Globus pallidus (tissue), 1 donor: ENCODE measurements at places on chromosomes 4 and X.
A peak's percentile ranks its signal among the peaks of the same experiment; 100 is the strongest.

DNA sequence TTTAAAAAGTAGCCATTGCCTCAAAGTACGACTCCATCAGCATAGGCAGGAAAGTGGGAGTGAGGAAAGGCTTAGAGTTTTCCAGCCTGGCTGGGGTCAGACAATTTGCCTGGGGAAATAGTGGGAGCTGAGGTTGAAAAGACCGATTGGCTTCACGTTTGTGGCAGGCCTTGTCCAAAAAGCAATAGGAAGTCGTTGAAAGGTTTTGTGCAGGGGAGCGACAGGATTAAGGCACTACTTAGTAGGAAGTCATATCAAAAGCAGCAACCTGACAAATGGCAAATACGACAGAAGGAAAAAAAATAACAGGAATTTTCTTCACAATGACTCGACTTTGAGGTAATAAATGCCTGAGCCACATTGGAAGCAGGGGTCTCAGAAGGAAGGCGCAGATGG is 691 bp upstream of the EREG start:
- DNase-seq, result no peak

GRCh38 chr4:25029479-25030276 is 1.1 kb downstream of the LGI2 start:
- no peak for DNase-seq

GRCh38 chr4:109511414-109511813 is 48.6 kb upstream of the MCUB start:
- DNase-seq, result no peak

DNA sequence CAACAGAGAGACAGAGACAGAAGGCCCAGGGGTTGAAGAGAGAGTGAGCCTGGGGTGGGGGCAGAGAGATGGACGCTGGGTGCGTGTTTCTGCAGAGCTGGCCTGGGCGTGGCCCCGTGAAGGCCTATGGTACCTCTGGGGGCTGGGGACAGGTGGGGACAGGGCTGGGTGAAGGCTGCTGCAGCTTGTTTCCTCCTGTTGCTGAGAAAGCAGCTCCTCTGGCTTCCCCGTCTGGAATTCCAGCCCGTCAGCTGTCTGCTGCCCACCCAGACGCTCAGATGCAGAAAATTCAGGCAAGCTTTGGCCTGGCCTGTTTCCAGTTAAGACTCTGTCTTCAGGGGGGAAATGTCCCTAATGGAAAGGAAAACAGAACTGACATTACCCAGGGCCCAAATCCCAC is 76.8 kb upstream of the PSAPL1 start:
- DNase-seq, result no peak

- DNase-seq, result peak; percentile 30
Observed at GRCh38 chr4:113759696-113760093, 1.8 kb downstream of the CAMK2D start.

DNA sequence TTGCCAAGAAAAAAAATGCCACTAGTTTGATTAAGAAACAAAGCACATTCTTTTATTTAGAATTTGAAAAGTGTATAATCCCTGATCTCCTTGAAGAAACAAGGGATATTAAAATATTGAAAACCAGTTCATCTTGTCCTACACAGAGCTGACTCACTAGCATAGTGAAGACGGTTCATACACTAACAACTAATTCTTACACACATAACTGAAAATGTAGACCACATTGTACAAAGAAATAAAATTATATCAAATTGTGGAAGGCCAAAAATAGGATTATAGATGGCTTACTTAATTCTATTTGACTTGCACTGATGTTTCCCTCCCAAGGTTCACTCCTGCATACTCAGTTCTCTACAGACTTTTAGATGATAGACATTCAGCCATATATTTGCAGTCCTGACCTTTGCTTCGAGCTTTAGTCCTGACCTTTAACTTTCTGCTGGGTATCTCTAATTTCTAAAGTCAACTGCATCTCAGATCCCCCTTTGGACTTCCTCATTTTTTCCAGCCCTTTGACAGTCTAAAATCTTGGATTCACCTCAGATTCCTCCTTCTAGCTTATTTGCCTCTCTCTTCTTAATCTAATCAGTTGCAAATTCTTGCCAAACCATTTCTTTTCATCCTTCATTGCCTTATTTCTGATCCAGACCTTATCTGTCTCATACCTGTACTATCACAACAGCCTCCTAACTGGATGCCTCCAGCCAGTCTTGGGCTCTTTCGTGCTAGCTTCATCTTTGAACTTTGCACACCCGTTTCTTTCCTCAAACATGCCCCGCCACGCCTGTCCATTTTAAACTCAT is 4.5 kb upstream of the WWC2 start:
- DNase-seq, result no peak

DNA sequence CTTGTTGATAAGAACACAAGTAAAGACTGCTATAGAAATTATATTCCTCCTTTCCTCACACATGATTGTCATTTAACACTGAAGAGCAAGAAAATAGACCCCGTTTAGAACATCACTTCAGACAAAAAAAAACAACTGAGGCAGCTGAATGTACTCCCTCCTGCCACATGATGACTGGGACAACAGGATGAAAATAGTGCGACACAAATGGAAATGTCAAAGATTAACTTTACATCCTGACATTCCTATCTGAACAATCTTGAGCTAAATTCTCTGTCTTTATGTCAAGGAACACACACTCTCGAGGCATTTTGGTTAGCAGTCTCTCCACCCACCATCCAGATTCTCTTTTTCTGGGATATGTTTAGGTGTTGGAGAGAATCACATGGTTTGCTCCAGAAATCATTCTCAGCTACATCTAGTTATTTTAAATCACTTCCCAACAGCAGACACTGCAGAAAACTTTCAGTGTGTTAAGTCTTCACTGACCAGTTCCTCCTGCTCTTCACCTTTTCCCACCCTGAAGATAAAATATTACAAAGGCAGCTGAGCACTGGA is 16.3 kb upstream of the KCNIP4 start:
- DNase-seq, result no peak

- DNase-seq, result no peak
Observed at GRCh38 chr4:72348701-72349100, 220.3 kb downstream of the ADAMTS3 start.

DNA sequence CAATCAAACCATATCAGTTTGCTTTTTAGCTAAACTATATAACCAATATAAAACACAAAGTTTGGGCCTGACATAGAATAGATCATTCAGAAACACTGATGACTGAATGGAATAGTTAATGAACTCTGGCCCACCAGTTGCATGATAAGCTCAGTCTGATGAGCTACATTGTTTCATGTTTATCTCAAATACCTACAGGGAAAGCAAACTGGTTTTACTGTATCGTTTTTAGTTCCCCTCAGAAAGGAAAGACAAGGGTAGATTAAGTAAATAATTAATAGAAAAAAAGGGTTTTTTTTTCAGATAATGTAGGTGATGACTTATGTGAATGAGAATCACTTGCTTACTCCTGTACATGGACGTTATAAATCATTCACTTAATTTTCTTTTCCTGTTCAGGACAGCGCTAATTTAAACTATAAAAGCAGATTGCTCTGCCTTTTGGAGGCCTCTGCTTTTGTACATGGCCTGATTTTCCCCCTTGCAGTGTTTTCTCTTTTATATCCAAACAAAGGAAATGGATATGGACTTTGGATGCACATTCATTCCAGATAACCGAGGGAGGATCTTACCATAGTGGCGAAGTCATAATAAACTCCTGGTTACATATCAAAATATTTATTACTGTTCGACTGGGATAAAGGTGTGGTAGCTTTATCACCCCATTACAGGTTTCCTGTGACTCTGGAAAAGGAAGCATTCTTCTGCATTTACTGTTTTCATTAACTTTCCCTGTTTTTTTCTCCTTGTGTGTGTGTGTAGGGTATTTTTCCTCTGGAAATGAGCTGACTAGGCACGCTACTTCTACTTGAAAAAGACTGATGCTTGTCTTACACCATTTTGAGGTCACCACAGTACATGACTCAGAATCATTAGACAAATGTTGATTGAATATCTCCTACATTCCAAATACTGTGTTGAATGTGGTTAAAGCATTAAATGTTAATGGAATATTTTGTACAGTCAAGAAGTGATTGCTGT is 373.1 kb upstream of the HS3ST1 start:
- DNase-seq, result no peak

DNA sequence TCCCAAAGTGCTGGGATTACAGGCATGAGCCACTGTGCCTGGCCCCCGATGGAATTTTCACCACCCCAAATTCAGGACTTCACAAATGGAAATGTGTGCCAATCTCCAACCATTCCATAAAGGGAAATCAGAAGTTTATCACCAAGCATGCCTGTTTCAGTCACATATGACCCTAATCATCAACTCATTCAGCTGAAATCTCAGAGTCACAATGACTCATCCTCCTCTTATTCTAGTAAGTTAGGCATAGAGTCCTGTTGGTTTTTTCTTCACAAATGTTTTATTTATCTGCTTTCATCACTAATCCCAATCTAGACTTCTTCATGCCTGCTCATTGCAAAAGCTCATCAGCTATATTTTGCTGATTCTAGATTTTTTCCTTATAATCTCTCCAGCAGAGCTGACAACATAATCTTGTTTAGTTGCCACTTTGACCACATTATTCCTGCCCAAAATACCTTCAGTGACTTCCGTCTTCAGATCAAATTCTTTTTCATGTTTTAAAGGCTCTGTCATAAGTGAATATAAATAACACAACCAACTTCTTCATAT is 83.3 kb downstream of the SLC7A11 start:
- DNase-seq, result no peak

- no peak for DNase-seq
Observed at GRCh38 chr4:24720436-24720835, 74.9 kb upstream of the SOD3 start.

DNA sequence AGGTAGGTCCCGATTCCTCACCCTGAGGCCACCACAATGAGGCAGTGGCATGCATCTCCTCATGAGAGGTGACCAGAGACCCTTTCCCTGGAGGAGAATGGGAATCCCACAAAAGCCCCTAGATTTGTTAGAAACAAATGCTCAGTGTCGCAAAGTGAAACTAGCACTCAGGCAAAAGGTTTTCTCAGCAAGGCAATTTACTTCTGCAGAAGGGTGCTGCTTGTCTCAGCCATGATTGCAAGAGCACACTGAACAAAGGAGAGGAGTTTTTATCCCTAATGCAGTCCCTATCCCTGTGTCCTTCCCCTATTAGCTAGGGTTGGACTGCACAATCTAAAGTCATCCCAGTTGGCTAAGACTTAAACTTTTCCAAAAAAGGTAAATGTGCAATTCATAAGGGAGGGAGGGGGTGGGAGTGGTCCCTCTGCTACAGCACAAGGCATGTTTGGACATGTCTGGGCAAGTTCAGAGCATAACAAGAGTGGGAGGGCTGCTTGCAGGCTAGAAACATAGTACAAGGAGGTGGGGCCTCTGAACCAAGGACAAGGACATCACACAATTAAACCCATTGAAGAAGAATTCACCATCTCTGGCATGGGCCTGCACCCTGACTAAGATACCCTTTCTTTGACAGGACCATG is 185.3 kb downstream of the CCNG2 start:
- no peak for DNase-seq

- peak; percentile 15 for DNase-seq
Observed at GRCh38 chr4:898869-899555, 33.1 kb downstream of the GAK start.

- no peak for DNase-seq
Observed at GRCh38 chr4:87981486-87981885, 6.0 kb downstream of the SPP1 start.

- DNase-seq, result no peak
Observed at GRCh38 chr4:38769857-38770256, 12.9 kb downstream of the TLR10 start.

- DNase-seq, result no peak
Observed at GRCh38 chr4:185920171-185920570, 108.2 kb upstream of the SORBS2 start.

DNA sequence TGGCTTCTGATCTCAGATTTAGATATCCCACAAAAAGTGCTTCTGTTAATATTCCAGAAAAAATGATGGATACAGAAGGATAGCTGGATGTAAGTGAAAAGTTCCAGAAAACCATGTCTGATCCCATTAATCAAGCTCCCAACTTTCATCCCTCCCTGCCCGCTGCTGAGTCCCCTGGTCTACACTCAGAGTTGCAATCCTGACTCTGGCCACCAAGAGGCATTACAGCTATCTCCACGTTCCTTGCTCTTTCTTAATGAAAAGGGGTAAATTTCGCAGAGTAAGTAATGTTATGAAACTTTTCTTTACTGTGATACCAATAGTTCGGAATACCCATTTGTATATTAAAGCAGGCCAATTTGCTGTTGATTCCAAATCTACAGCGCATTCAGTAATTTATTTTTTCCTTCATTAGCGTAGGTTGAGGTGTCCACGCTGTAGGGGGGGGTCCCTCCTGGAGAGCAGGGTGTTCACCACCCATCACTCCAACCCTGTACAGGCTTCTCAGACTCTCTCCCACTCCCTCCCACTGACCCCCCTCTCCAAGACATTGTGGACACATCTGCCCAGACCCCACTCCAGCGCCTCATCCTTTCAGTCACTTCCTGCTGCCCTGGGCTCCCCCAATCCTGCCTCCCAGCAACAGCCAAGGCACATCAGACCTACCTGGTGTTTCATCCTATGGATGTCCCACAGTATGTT is 55.1 kb downstream of the RAB40A start:
- peak; percentile 33 for DNase-seq

DNA sequence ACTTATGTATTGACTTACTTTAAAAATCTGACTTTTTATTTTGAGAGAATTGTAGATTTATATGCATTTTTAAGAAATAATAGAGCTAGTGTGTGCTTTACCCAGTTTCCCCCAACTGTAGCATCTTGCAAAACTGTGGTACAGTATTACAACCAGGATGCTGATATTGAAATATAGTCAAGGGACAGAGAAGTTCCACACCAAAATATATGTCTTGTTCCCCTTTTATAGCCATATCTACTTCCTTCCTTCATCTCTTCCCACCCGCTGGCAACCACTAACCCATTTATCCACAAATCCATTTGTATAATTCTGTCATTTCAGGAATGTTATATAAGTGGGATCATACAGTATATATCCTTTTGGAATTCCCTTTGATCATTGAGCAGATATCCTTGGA is 16.8 kb downstream of the KDM6A start:
- DNase-seq, result no peak

GRCh38 chrX:16992951-16993350 is 46.5 kb downstream of the REPS2 start:
- DNase-seq, result no peak

DNA sequence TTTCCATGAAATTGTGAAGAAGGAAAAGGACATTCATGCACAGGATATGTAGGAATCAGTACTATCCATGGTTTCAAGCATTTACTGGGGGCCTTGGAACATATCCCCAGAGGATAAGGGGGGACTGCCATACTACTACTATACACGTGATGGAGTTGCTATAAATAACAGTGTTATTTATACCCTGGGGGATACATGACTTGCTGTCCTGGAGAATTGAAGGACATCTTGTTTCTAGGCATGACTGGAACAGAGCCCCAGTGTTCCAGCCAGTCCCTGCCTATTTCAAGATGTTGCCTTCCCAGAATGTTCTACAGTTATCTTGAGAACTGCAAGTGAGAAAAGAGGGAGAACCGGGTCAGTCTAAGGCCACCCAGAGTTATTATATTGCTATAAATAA is 39.6 kb upstream of the ZNF81 start:
- no peak for DNase-seq
